Stimulated activated CD8-positive, alpha-beta memory T cell treated with anti-CD3 and anti-CD28 coated beads, Interleukin-7, amount 100 ng/mL, for 1 hour (primary cell): ENCODE measurements at places on chromosomes 7 and 10.

DNA sequence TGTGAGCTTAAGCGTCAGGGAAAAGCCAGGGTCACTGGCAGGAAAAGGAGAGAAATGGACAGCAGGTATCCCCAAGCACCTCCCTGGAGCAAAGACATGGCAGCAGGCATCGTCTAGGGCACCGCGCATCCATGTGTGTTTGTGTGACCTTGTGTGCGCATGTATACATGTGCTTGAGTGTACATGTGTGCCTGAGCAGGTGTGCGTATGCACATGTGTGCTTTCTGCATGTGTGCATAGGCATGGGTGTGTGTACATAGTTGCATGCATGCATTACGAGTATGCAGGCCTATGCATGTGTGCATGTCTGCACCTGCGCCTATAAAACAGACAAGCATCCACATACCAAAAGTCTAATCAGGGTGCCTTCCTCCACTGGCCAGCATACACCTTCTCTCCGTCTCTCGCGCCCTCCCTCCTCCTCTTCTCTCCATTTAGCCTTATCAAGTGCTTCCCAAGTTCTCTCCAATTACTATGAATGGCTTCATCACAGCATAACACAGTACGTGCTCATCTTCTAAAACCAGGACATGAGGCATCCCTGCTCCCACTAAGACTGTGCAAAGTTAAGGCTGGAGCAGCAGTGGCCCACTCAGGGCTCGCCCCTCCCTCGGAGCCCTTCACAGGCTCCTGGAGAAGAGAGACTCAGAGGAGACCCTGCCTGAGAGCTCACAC lies 30.6 kb downstream of the RASGEF1A start:
- DNase-seq: no peak

DNA sequence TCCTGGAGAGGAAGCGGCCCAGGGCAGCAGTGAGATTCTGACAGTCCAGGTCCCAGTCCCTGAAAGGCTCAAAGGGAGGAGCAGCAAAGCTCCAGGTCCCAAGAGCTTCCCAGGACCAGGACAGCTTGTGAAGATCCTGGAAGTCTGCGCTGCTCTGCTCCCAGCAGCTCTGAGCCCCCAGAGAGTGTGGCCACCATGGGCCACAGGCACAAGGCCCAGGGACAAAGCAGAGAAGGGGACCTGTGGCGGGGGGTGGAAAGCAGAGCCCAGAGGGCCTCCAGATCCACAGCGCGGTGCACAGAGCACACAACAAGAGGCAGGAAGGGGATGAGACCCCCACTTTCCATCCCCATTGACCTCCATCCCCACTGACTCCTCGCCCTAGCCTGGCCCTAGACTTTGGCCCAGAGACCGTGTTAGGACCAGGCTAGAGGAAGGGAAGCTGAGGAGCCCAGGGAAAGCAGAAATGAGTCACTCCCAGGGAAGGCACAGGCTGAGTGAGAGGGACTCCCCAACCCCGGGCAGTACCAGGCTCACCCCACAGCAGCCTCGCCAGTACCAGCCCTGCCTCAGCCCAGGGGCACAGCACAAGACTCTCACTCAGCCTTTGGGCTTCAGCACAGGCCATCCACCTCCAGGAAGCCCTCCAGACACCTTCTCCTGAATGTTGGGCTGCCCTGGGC lies 75.5 kb downstream of the GRID1 start:
- DNase-seq: no peak

- no peak for DNase-seq
Measured at GRCh38 chr7:55250313-55250712, 114.8 kb upstream of the LANCL2 start.

DNA sequence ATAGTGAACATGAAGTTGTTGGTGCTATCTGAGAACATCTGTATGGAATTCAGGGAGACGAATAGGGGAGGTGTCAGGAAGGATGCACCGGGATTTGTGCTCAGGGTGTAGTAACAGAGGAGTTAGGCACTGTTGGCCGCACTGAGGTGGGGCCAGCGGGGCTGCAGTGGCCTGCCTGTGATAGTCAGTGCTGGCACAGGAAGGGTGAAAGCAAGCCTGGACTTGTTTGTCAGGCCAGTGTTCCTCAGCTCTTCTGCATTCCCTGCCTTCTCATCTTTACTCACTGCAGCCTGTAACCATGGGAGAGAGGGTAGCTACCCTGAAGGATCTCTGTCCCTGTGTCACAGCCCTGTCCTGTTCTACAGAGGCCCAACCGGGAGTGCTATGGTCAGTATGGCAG lies 81.3 kb downstream of the SH2D4B start:
- no peak for DNase-seq

GRCh38 chr7:112881-113280 lies 79.5 kb upstream of the FAM20C start:
- no peak for DNase-seq

DNA sequence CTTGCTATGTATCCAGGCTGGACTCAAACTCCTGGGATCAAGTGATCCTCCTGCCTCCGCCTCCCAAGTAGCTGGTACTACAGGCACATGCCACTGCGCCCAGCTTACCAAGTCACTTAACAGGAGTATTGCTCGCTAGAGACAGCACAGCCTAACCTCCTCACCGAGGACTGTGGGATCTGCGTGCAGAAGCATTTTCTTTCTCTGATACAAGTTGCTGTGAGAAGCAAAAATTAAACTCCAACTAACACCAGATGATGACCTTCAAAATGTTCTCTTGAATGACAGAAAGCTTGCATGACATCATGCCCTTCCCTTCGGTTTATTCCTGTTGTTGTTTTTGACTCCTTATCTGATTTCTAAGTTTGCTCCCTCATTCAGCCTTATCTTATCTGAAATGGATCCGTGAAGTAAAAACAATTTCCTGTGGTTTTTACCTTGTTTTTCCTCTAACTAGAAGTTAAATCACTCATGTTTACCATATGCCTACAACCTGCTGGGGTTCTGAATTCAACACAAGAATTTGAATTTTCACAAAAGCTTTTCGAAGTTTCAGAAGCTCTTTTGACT lies 94.4 kb upstream of the KIF5B start:
- no peak for DNase-seq

GRCh38 chr10:67819768-67820204 lies 18.2 kb downstream of the DNAJC12 start:
- no peak for DNase-seq

DNA sequence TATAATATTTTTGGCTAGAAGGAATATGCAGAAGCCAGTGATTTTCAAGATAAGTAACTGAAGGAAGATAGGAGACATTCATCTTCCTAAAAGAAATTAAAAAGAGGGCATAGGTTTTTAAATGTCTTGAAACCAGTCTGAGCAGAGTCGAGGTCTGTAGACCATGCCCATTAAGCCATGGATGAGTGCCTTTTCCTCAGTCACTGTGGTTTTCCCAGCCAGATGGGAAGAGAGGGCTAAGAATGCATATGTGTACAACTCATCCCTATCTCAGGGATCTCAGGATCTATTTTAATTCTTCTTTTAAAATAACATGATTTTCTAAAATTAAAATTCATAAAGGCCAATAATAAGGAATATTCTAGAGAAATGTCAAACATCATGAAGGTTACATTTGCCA lies 112.8 kb downstream of the PPP1R3A start:
- DNase-seq: no peak

DNA sequence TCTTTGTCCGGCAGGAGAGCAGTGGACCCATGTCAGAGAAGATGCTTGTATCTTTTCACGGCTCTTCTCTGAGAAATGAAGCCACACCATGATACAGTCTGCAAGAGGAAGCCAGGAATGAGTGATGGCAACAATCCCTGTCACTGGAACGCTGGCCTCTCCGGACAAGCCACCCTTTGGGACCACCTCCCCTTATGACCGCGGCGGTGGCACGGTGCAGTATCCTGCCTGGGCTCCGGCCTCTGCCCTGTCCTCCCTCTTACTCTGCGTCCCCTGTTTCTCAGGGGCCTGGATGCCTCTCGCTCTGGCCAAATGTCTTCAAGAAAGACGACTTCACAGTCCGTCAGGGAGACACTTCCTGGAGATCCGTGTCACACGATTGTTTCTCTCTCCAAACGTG lies 370.5 kb downstream of the ZNF716 start:
- no peak for DNase-seq

DNA sequence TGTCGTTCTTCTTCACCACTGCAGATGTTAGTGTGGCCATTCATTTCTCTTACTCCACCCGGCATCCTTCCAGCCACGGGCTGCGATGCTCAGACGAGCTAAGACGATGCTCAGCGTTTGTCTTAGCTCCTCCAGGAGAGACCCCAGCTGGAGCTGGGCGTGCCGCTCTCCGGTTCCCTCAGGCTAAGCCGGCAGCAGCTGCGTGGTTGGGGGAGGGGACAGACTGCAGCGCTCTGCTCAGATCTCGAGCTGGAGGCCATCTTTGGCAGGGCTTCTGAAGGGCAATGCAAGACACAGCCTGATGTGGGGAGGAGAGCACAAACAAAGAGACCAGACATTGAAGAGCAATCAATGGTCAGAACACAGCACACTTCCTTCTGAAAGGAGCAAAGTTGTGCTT lies 4.8 kb downstream of the INA start:
- no peak for DNase-seq

DNA sequence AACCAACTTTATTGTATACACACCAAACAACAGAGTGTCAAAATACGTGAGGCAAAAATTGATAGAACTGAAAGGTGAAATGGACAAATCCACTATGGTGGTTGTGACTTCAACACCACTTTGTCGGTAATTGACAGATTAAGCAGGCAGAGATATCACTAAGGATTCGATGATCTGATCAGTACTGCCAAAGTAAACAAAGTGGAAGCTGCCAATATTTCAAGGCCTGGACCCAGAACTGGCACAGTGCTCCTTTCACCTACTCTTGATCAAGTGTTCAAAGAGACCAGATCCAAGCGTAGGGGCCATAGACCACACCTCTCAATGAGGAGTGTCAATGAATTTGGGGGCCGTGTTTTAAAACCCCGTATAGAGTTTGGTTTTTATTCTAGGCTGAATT lies 167.0 kb downstream of the CDK14 start:
- DNase-seq: no peak

GRCh38 chr10:59082249-59082648 lies 94.2 kb upstream of the PHYHIPL start:
- no peak for DNase-seq

GRCh38 chr7:2404714-2405119 lies 1.3 kb downstream of the CHST12 start:
- no peak for DNase-seq

- no peak for DNase-seq
Measured at GRCh38 chr7:94266238-94266644, 128.5 kb upstream of the COL1A2 start.

GRCh38 chr7:33745934-33746333 lies 159.4 kb upstream of the BMPER start:
- no peak for DNase-seq

DNA sequence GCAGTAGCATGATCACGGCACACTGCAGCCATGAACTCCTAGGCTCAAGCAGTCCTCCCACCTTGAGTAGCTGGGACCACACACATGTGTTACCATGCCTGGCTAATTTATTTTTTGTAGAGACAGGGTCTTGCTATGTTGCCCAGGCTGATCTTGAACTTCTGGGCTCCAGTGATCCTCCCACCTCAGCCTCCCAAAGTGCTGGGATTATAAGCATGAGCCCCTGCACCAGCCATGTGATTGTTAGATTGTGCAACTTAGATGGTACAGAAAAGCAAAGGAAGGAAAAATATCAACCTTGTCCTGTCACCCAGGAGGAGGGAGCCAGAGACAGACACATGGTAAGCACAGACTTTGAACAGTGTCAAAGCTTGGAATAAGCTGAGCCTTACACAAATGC lies 73.5 kb downstream of the CCNY start:
- DNase-seq: no peak

GRCh38 chr10:75395066-75395931 lies 6.3 kb downstream of the ZNF503 start:
- no peak for DNase-seq

DNA sequence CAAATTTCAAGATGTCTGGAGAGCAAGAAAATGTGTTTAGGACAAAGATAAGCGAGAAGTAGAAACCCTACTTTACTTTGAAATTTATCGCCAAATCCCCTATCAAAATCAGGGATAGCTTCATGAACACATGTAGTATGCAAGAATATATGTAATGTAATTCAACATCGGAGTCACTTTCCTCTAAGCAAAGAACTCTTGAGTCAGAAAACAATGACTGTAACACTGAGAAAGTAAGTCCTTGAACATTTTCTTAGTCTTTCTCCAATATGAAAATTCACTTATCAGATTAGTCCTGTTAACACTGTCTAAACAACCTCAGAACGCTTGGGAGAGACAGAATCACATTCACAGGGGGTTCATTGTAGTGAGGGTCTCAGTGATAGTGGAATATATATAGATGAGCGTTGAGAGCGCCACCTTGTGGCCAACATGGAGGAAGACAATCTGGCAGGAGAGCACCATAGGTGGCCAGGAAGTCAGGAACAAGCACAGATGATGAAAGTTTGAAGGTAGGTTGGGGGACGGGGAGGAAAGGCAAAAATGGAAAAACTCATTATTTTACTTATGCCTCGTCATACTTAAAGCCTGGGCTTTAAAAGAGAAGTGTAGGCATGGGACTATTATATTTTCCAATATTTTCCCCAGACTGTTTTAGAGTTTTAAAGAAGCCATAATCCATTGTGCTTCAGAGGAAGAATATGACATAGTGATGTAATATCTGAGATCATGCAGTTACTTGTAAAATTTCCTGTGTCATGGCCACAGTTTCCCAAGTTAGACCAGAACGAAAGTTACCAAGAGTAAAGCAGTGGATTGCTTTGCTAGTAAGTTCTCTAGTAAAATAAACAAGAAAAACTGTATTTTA lies 115.5 kb upstream of the GNAI1 start:
- DNase-seq: peak; percentile 12

DNA sequence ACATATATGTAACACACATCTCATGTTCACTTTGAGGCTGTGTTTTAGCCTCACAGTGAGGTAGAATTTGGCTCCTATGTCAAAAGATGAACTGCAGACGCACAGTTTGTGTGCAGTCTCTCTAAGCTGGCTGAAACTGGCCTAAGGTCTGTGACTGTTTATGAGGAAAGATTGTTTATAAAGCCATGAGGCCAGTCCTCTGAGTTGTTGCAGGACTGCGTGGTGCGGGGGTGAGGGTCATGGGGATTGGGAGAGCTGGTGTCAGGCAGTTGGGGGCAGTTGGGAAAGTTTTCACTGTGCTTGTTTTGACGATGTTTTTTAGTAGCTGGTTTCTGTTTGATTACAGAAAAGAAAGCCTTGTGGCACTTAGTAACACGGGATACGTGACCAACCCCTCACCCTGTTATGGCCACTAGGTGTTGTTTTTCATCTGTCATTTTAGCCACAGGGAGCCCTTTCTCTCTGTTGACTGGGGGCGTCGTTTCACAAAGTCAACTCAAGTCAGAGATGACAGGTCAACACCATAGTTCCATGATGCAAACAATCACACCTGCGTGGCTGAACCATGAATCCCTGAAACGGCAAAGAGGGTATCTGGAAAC lies 310.9 kb downstream of the CCDC3 start:
- no peak for DNase-seq

DNA sequence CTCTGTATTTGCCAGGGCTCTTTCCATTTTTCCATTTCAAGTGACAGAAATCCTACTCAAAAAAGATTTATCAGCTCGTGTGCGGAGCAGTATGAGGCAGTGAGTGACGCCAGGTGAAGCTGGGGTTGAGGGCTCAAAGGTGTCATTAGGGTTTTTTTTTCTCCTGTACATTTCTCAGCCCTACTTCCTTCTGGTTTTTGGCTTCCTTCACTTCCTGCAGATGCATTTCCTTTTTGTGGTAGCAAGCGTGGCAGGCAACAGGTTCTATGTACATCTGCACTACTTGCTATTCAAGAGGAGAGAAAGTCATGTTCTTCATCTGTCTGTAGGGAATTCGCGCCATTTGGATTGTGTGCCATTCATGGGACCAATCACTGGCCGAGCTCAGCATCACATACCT lies 52.8 kb upstream of the AOAH start:
- no peak for DNase-seq
